Kidney (tissue), 22 donors: ENCODE measurements at places on chromosomes 6 and 20.

DNA sequence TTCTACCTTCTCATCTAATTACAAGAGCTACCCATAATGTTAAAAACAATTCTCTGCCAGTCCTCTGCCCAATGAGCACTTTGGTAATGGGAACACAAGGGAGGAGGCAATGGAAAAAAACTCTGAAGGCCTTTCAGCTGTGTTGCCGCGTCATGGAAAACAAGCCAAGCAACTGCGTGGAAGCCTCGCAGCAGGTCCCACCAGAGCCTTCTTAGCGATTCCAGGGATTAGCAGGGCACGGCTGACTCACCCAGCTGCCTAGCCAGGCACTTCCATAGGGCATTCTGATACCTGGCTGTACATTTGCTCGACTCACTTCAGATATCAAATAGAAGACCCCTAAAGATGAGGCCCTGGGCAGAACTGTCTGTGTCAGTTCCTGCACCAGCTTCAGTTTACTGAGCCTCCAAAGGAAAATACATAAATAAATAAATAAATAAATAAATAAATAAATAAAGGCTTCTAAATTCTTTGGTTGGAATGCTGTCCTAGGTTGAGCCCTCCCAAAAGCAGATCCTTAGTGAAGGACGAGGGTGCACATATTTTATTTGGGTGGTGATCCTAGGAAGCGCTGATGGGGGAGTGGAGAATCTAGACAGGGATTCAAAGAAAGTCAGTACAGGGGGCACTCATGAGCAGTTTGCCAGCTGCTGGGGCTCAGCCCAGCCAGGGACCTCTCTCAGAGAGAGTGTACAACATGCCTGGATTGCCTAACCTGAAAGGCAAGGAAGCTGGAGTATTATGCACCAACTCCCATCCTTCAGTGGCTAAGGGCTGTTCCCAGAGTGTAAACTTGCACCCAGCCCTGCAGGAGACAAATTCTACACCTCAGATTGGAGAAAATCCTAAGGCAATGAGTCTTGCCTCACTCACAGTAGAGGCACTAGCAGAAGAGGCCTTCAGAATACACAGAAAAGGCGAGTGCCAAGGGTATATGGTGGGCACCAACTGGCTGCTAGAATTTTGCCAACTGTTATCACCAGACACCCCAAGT lies 18.2 kb downstream of the SNAP25 start:
- DNase-seq: no peak

DNA sequence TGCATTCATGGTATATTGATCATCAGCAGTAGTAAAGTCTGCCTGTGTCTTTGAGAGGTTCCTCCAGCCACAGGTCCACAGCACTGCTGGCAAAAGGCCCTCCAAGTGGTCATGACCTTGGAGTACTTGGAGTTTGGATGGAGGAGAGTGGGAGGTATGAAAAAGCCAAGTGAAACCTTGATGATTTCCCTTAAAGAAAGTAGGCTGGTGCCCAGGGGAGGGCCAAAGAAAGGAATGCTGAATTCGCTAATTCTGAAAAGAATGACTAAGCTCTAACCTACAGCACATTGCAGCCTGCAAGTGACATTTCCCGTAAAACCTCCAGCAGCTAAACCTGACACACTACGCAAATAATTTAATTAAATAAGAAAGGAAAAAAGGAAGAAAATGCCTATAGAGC lies 223.4 kb upstream of the TAB2 start:
- no peak for DNase-seq

DNA sequence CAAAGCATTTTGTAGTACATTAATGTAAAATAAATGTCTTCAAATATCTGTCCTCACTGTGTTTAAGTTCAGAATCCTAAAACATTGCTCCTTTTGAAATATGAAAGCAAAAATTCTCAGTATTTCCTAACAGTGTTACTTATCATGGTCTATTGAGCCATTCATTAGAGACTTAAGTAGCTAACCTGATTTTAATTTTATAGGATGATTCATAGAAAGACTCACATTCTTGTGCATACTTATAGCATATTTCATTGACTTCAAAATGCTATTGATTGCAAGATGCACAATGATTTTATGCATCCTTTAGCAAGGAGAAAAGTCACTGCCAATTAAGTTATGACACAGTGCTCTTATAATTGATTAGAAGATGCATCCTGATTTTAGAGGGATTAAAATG lies 85.7 kb downstream of the HIVEP1 start:
- no peak for DNase-seq

GRCh38 chr20:43525021-43525420 lies 17.5 kb downstream of the L3MBTL1 start:
- DNase-seq: no peak

- DNase-seq: no peak
These were observed 27.3 kb upstream of the GABRR1 start for GRCh38 chr6:89244241-89244985.

GRCh38 chr6:106192824-106193223 lies 106.7 kb downstream of the PRDM1 start:
- DNase-seq: no peak

DNA sequence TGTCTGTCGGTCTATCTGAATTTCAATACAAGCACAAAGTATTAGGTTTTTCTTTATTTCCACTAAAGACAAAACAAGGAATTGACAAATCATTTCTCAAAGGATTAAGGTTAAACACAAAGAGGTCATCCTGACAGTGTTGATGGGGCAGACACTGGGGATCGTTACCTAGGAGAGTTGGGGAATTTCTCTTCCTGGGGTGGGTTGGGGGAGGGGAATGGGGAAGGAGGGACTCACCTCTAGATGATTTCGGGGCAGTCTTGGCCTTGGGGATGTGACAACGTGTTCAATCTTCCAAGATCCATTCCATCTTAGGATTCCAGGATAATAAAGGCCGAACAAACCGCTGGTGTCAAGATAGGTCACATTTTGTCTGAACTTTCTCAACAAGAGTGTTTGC lies 35.4 kb upstream of the FOXA2 start:
- DNase-seq: no peak

GRCh38 chr6:134103006-134103405 lies 50.6 kb upstream of the SLC2A12 start:
- no peak for DNase-seq

- peak; percentile 37 for DNase-seq
These were observed 245.3 kb downstream of the OGFRL1 start for GRCh38 chr6:71533939-71534379.

- DNase-seq: no peak
These were observed 98.7 kb downstream of the BACH2 start for GRCh38 chr6:90197854-90198496.

- DNase-seq: no peak
These were observed 261.2 kb downstream of the PTPRK start for GRCh38 chr6:128259029-128259724.

DNA sequence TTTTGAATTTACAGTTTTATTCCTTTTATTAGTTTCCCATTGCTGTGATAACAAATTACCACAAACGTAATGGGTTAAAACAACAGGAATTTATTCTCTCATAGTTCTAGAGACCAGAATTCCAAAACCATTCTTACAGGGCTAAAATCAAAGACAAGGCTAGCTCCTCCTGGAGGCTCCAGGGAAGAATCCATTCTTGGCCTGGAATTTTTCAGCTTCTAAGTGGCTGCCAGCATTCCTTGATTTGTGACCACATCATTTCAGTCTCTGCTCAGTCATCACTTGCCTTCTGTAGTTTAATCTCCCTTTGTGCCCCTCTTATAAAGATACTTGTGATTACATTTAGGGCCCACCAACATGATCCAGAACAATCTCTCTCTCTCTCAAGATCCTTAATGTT lies 897 bp upstream of the SEL1L2 start:
- no peak for DNase-seq

DNA sequence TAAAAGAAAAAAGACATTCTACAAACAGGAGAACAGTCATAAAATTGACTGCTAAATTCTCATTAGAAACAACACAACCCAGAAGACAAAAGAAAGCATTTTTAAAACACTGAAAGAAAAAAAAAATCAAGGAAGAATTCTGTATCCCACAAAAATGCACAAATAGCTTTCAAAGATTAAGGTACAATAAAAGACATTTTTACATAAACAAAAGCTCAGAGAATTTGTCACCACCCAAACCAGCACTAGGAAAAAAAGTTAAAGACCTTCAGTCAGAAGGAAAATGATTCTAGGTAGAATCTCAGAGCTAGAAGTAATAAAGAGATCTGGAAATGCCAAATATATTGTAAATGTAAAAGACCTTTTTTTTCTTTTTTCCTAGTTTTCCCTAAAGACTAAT lies 252.4 kb downstream of the CLIC5 start:
- no peak for DNase-seq

DNA sequence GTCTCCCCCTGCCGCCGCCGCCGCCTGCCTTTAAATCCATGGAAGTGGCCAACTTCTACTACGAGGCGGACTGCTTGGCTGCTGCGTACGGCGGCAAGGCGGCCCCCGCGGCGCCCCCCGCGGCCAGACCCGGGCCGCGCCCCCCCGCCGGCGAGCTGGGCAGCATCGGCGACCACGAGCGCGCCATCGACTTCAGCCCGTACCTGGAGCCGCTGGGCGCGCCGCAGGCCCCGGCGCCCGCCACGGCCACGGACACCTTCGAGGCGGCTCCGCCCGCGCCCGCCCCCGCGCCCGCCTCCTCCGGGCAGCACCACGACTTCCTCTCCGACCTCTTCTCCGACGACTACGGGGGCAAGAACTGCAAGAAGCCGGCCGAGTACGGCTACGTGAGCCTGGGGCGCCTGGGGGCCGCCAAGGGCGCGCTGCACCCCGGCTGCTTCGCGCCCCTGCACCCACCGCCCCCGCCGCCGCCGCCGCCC lies 474 bp downstream of the CEBPB start:
- DNase-seq: peak; percentile 36

GRCh38 chr20:10551732-10552724 lies 116.9 kb downstream of the SLX4IP start:
- peak; percentile 50 for DNase-seq

GRCh38 chr6:27834384-27834783 lies 77.8 kb downstream of the OR2B2 start:
- DNase-seq: no peak

DNA sequence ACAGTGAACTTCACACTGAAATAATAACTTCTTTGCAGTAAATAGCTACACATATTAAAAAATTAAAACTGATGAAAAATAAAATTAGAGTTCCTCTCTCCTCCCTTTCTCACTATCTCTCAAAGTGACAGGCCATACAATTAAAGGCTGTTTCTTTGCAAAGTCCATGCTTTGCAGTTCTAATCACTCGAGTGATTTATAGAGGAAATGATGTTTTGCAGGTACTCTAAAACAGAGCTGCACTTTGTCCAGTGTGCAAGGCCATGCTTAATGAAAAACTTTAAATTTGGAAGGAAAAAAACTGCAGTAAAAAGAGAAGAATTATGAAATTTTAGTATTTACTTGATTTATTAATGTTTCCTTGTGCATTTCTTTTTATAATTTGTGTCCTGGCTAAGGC lies 112.5 kb downstream of the GMDS start:
- DNase-seq: no peak

DNA sequence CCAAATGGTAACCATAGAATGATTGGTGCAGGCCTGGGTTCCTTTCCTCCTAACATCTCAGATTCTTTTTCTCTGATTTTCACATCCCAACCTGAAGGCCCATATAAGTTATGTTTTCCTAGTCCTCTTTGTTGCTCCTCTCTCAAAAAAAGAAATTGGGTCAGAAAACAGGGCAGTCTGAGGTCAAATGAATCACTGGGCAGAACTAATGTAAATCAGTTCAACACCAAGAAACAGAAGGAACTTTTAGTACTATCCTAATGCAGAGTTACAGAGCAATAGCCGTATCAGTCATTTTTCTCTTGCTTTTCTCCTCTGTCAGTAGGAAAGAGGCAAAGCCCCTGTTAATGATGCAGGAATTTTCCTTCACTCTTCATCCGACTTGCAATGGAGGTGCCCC lies 11.0 kb upstream of the TPD52L1 start:
- no peak for DNase-seq

DNA sequence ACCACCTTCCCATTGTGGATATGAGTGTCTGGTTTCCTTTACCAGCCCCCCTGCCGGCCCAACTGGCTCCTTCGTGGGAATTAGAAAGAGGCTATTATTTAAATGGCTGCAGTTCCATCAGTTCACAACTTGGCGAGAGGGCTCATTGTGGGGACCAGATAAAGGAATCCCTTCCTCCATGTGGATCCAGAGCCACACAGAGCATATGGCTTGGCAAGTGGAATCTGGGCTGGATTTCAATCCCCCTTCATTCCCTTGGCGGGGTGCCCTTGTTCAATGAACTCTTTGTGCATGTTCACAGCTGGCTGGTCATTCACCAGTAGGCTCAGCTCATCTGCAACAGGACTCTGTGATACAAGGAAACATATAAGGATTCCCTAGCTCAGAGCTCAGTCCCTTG lies 140.6 kb downstream of the OPN5 start:
- peak; percentile 6 for DNase-seq

DNA sequence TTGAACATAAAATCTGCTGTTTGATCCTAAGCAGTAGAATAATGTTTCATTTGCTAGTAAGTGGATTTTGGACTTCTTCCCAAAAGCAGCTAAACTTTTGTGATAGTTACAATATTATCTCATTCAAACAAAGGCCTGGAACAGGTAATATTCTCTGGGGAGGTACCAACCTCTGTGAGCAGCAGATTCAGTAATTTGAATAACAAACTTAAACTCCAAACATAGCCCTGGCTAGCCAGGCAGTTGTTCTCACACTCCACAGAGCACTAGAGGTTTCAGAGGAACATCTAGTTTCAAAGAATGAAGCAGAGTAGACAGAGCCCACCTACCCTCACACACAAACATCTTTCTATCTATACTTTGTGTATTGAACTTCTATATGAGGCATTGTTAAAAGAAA lies 40.9 kb downstream of the LGSN start:
- no peak for DNase-seq

DNA sequence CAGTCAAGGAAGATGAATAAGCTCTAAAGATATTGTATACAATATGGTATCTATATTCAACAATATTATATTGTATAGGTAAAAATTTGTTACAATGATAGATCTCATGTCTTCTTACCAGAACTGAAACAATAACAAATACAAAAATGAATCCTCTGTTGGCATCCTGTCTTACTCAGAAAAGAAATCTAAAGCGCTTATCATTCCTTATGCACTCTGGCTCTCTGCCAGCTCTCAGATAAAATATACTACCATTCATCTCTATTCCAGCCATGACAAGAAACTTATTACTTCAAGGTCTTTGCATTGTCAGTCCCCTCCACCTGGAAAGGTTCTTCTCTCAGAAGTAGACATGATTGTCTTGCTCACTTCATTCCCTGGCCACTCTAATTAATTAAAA lies 138.6 kb downstream of the THEMIS start:
- DNase-seq: no peak

DNA sequence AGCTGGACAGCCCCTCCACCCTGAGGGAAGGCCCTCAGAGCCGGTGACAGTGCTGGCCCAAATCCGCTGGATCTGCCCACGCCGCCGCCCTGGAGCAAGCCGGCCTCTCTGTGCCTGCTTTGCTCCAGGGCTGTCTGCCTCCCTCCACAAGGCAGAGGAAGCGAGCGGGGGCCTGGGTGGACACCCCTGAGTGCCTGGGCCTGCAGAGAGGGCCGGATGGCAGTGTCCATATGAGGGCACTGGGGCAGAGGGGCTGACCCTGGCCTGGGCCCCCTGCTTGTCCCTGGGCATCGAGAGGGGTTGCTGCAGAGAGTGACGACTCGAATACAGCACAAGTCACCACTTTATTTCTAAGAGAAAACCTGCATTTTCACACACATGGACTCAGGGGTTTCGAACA lies 348.6 kb downstream of the ZFAND3 start:
- no peak for DNase-seq
